Kidney (tissue), 22 donors: ENCODE measurements at places on chromosomes 5 and 9. TPM values are rescaled to one million over a fixed set of nuclear protein-coding genes. Genes with fewer than 3 reads are reported as not detected.
A peak's percentile ranks its signal among the peaks of the same experiment; 100 is the strongest.

- no peaks in the 10 kb centered on the region for H3K4me1 ChIP-seq
- no peak for DNase-seq
- H3K27ac ChIP-seq, result no peak overlapping the region
- H3K4me3 ChIP-seq, result no peak overlapping the region
- no peaks in the 10 kb centered on the region for H3K27me3 ChIP-seq
These were observed 60.5 kb upstream of the C9orf72 start for GRCh38 chr9:27633764-27634163.

GRCh38 chr5:13987843-13988464 is 43.5 kb upstream of the DNAH5 start:
- DNase-seq, result peak; percentile 77
- no peak overlapping the region for H3K27ac ChIP-seq
- no peaks in the 10 kb centered on the region for H3K36me3 ChIP-seq
- no peaks in the 10 kb centered on the region for H3K4me1 ChIP-seq
- no peak overlapping the region for H3K4me3 ChIP-seq

- H3K27ac ChIP-seq, result no peak overlapping the region
- DNase-seq, result no peak
- no peaks in the 10 kb centered on the region for H3K4me1 ChIP-seq
- H3K36me3 ChIP-seq, result no peaks in the 10 kb centered on the region
- H3K27me3 ChIP-seq, result no peaks in the 10 kb centered on the region
- no peak overlapping the region for H3K4me3 ChIP-seq
These were observed 37.2 kb downstream of the NCS1 start for GRCh38 chr9:130209422-130209821.

The CCL21 gene
- total RNA-seq, result 92.8 TPM

The NXNL2 gene
- 3.6 TPM for total RNA-seq

DNA sequence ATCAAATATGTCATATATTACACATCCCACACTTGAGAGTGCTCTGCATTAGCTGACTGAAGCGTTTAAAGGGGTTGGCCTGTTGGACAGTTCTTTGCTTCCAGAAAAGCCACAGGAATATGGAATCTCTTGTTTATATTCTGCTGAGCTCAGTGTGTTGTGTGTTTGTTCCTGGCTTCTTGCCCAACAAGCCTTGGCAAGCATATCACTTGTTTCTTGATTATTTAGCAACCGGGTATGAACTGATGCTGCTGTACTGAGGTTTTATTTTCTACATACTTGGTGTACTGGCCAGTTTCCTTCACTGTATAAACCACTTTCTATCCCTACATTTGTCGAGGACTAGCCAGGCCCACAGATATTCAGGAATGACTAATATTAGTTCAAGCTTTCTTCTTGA is 378.9 kb downstream of the KCTD16 start:
- H3K36me3 ChIP-seq, result no peaks in the 10 kb centered on the region
- no peak overlapping the region for H3K4me3 ChIP-seq
- H3K4me1 ChIP-seq, result no peaks in the 10 kb centered on the region
- H3K27me3 ChIP-seq, result no peaks in the 10 kb centered on the region
- peak; percentile 77 for DNase-seq

The PCSK1 gene
- 1.0 TPM for total RNA-seq

DNA sequence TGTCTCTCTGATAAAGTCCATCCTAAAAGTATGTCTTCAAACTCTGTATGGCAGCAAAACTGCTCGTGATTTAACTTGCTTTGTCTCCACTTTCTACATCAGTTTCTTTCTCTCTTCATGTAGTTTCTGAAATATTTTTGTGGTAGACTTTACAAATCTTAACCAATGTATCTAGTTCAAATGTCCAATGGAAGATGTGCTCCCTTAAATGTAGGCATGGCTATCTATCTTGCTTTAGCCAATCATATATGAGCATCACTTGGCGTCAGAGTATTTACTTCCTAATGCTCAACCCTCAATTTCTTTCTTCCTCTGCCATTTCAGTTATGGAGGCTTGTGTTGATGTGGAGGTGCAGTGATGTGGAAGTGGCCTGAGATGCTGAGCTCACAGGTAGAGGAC is 206.1 kb upstream of the ZNF608 start:
- no peaks in the 10 kb centered on the region for H3K36me3 ChIP-seq
- DNase-seq, result no peak
- peaks cover 5% of the 10 kb centered on the region for H3K4me1 ChIP-seq
- no peaks in the 10 kb centered on the region for H3K27me3 ChIP-seq
- no peak overlapping the region for H3K4me3 ChIP-seq

The PCSK5 gene
- 14.7 TPM for total RNA-seq

- no peaks in the 10 kb centered on the region for H3K27me3 ChIP-seq
- no peak overlapping the region for H3K4me3 ChIP-seq
- no peaks in the 10 kb centered on the region for H3K36me3 ChIP-seq
- peaks cover 5% of the 10 kb centered on the region for H3K4me1 ChIP-seq
These were observed 209.5 kb downstream of the ARHGAP26 start for GRCh38 chr5:142979636-142980035.

DNA sequence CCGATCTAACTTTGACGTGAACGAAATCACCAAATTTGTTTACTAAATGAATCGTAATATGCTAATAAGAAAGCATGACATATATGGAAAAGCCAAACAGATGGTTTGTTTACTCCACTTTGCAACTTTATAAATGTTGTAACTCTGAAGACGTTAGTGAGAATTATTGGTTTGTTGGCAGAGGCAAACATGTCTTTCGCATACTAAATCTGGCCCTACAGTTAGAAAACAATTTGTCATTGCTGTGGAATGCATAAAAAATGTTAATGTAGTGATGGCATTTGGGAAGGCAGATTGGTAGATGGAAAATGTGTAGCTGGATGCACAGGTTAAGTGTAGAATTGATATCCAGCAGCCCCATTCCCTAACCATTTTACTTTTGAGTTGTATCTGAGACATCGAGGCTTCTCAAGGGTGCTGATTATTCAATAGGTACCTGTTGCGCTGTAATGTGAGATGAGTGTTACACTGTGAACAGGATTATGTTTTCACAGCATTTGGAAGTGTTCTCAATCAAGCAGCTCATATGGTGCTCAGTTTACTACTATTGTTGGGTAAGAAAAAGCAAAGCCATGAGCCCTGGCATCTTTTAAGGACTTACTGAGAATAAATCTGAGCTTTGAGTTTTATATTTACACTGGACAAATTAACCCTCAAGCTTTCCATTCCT is 444.8 kb downstream of the BNC2 start:
- DNase-seq, result no peak
- no peak overlapping the region for H3K27ac ChIP-seq
- no peaks in the 10 kb centered on the region for H3K4me1 ChIP-seq

The PCDHB7 gene
- 2.3 TPM for total RNA-seq

- DNase-seq, result no peak
- no peaks in the 10 kb centered on the region for H3K27me3 ChIP-seq
- no peaks in the 10 kb centered on the region for H3K36me3 ChIP-seq
- no peak overlapping the region for H3K27ac ChIP-seq
- peak overlapping the region; percentile 7 for H3K4me3 ChIP-seq
These were observed 426.6 kb downstream of the SPOCK1 start for GRCh38 chr5:137072361-137073115.

The GFPT2 gene
- 15.9 TPM for total RNA-seq

DNA sequence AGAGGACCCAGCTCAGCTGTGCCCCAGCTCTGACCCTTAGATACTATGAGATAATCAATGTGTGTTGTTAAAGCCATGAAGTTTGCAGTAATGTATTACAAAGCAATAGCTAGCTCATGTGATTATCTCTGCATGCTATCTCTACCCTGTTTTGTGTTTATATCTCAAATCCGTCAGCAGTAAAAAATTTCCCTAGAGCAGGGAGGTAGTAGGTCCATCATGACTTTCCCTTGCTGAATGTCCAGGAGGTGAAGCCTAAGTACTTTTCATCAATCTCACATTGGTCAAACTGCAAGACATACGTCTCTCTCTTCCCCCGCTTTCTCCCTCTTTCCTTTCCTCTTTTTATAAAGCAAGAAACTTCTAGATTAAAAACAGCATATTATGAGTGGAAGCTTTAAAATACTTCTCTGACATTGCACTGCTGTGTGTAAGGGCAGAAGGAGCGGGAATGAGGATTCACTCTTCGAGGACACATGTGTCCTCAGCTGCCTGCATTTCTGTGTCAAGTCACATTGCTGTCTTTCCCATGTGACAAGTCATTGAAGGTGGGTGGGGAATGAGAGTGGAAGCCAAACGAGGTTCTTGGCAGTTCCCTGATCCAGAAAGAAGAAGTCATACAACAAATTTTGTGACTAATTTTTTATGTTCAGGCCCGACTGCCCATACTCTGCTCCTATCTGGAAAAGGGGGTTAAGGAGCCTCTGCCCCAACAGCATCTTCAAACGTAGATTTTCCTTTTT is 93.1 kb upstream of the RETREG1 start:
- H3K4me3 ChIP-seq, result no peak overlapping the region
- H3K36me3 ChIP-seq, result peaks cover 10% of the 10 kb centered on the region
- H3K27ac ChIP-seq, result no peak overlapping the region

DNA sequence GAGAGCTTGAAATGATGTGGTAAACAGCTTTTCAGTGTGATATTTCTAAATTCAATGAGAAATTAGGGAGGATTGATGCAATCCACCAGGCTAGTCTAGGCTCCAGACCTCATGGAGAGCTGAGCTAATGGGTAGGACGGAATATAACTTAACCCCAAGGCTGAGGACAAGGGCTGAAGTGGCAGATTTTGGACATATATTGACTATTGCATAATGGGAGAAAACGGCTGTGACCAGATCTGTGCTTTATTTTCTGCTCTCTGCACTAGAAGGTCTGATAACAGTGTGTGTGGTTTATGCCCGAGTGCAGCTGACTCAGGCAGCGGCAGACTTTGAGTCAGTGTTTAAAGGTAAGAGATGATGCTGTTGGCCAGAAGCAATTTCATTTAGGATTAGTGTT is 70.6 kb downstream of the ACTBL2 start:
- no peaks in the 10 kb centered on the region for H3K27me3 ChIP-seq
- no peaks in the 10 kb centered on the region for H3K36me3 ChIP-seq
- peaks cover 22% of the 10 kb centered on the region for H3K4me1 ChIP-seq
- H3K4me3 ChIP-seq, result no peak overlapping the region
- no peak overlapping the region for H3K27ac ChIP-seq

DNA sequence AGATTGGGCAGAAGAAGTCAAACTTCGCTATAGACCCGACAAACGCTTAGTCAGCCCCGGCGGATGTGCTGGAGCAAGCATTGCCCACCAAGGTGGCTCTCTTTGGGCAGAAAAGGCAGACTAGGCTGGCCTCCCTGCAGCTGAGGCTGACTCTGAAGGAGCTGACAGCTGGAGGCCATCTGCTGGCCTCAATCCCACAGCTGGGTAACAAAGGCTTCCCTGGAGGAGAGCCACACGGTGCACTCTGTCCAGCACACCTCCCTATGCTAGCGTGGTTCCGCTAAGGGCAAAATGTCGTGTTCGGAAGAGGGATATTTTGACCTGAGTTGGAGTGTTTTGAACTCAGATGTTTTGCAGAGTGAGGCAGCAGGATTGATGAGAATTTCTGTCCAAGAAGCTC is 103.5 kb upstream of the PTCH1 start:
- H3K27me3 ChIP-seq, result no peaks in the 10 kb centered on the region
- H3K36me3 ChIP-seq, result no peaks in the 10 kb centered on the region
- H3K4me3 ChIP-seq, result no peak overlapping the region

GRCh38 chr5:96329289-96329688 is 103.8 kb downstream of the PCSK1 start:
- no peaks in the 10 kb centered on the region for H3K36me3 ChIP-seq
- H3K27ac ChIP-seq, result no peak overlapping the region
- no peaks in the 10 kb centered on the region for H3K27me3 ChIP-seq
- H3K4me3 ChIP-seq, result no peak overlapping the region
- no peaks in the 10 kb centered on the region for H3K4me1 ChIP-seq

DNA sequence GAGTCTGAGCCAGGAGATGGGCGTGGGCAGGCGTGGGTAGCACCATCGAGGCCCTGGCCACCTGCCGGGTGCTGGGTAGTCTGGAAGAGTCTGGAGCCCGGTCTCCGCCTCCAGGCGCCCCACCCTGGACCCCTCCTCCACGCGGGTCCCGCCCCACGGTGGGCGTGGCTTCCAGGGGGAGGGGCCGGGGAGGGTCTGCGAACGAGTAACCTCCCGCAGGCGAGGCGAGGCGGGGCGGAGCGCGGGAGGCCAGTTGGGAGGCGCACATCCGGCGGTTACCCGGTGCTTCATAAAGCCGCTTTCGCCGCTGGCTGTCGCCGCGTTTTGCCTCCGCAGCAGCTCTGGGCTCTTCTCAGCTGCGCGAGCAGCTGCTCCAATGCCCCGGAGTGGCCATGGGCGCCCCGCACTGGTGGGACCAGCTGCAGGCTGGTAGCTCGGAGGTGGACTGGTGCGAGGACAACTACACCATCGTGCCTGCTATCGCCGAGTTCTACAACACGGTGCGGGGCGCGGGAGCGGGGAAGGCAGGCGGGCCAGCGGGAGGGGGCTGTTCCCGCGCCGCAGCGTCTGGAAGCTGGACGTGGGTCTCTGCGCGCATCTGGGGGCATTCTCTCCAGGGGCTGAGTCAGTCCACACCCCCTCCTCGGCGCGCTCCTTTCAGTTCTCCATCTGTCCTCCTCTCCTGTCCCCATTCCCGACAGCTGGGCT is at the start of gene ACER2:
Gene ACER2 (plus strand): TSS at position 317 of the 708 bp plus-strand sequence. CDS start 76 bp downstream, at position 393.
- H3K27ac ChIP-seq, result peak within 1 kb of the TSS; percentile 39
- H3K27me3 ChIP-seq, result no peaks in the 10 kb centered on the region
- peak; percentile 97 for DNase-seq
- H3K36me3 ChIP-seq, result no peaks in the 10 kb centered on the region
- peaks cover 9% of the 10 kb centered on the region for H3K4me1 ChIP-seq

GRCh38 chr5:119341452-119342349 is 14.1 kb upstream of the TNFAIP8 start:
- no peaks in the 10 kb centered on the region for H3K27me3 ChIP-seq
- DNase-seq, result no peak
- no peak overlapping the region for H3K27ac ChIP-seq
- peaks cover 4% of the 10 kb centered on the region for H3K4me1 ChIP-seq

The C9orf153 gene
- total RNA-seq, result not detected

DNA sequence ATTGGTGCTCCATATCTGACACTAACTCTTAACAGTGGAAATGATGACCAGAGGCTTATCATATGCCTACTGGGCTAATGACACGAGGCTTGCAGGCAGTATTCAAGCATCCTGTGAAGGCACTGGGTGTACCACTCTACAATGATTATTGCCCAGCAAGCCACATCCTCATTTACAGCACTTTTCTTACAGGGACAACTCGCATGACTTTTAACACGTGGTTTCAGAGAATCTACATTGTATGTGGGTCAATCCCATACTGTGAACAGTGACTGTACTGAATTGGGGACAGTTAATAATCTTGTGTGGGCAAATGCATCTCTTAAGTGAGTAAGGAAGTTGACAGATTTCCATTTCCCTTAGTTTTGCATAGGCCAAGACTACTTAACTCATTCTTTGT is 260.0 kb downstream of the TRPM3 start:
- H3K27ac ChIP-seq, result no peak overlapping the region
- H3K4me1 ChIP-seq, result no peaks in the 10 kb centered on the region

GRCh38 chr9:96554801-96555566 is 64.7 kb downstream of the CDC14B start:
- no peak for DNase-seq
- H3K27ac ChIP-seq, result no peak overlapping the region
- no peaks in the 10 kb centered on the region for H3K36me3 ChIP-seq

The DMRT3 gene
- not detected for total RNA-seq

DNA sequence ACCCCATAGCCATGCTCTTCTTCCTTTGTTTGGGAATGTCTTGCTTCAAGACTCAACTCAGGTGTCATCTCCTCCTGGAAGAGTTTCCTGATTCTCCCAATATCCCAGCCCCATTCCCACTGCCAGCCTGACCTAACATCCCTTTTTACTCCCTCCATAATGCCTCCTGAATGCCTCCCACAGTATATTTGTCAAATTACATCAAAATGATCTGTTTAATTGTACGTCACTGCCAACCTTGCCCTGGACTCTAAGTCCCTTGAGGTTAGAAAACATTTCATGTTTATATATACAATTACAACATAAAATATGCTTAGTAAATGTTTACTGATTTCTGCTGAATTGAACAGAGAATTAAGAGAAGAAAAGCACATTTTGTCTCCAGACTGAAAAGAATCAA is 301.6 kb upstream of the PDE4D start:
- no peak overlapping the region for H3K27ac ChIP-seq
- DNase-seq, result no peak
- H3K4me3 ChIP-seq, result no peak overlapping the region

The SH3RF2 gene
- total RNA-seq, result 4.9 TPM

The PCDHGC3 gene
- total RNA-seq, result 51.5 TPM
